Fibroblast of lung (primary cell): ENCODE measurements at places on chromosomes 3 and 15. TPM values are rescaled to one million over a fixed set of nuclear protein-coding genes. Genes with fewer than 3 reads are reported as not detected.

- DNase-seq = no peak
Observed at GRCh38 chr3:196336319-196337145, 1.7 kb downstream of the TM4SF19 start.

DNA sequence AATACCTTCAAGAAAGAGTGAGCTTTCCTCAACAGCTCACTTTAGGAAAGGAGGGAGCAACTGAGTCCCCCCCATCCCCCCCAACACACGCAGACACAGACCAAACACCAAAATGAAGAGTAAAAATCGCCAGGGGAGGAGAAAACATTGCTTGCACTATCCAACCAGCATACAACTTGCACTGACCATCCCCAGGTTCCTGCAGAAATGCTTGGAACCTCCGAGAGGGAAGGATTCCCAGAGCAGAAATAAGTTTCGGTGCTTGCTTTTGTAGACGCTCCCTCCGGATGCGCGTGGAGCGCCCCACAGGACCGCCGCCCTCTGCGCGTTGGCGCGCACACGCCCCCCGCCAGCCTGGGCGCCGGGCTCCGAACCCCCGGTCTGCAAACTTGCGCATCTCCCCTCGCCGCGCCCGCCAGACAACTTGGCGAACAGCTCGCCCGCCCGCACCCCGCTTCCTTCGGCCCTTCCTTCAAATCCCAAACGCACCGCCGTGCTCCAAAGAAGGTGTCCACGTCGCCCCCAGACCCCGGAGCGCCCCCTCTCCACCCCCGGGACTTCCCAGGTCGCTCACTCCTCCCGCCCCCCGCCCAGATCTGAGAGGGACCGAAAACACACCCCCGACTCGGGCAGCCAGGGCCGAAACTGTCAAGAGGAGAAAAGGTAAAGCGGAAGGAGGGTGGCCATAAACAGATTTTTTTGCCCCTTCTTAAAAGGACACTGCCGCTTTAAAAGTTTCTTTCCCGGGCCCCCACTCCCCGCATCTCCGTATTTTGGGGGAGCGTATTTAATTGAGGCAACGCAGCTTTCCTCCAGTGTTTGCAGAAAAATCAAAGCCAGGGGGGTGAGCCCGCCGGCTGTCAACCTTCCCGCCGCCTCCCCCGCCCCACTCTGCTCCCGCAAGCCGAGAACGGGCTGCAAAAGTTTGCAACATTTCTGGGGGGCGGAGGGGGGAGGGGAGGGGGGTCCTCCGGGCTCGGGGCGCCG lies 859 bp downstream of the RORA start:
- DNase-seq = peak; percentile 29

GRCh38 chr15:77342807-77343206 lies 77.1 kb downstream of the PEAK1 start:
- DNase-seq = no peak

DNA sequence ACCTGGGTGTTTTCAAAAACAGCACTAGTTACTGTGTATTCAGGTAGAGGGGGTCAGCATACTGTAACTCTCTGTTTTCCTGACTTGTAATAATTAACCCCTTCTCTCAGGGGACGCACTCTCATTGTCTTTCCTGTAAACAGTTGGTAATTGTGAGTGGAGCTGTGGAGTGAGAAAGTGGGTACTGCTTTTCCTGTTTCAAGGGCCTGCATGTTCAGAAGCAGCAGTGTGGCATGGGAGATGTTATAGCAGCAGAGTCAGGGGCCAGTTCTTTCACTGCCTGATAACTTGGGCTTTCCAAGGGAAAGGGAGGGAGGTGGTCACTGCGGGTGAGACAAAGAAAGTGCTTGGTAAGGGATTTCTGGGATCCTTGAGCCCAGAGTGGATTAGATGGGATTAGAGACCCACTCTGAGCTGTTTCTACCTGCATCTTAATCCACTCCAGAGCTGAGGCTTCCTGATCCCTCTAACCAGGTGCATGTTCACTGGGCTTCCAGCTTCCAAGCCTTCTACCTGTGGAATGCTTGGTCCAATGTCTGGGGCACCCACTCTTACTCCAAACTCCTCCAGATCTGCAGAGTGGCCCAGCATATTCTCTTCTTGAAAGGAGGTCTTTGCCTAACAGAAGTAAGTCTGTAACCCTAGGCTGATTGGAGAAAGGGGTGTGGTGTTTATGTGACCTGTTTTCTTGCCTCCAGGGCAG lies 105.2 kb downstream of the RPLP1 start:
- no peak for DNase-seq

The CATSPER2 gene
- total RNA-seq = 1.0 and 2.3 TPM in 2 replicates

The GHRL gene
- not detected in 2 replicates for total RNA-seq

- DNase-seq = peak; percentile 62
Observed at GRCh38 chr3:78969483-78969882, 798.3 kb downstream of the ROBO1 start.

GRCh38 chr15:90701880-90702630 lies 15.1 kb upstream of the BLM start:
- no peak for DNase-seq

- no peak for DNase-seq
Observed at GRCh38 chr3:143718463-143718862, 129.8 kb downstream of the SLC9A9 start.

DNA sequence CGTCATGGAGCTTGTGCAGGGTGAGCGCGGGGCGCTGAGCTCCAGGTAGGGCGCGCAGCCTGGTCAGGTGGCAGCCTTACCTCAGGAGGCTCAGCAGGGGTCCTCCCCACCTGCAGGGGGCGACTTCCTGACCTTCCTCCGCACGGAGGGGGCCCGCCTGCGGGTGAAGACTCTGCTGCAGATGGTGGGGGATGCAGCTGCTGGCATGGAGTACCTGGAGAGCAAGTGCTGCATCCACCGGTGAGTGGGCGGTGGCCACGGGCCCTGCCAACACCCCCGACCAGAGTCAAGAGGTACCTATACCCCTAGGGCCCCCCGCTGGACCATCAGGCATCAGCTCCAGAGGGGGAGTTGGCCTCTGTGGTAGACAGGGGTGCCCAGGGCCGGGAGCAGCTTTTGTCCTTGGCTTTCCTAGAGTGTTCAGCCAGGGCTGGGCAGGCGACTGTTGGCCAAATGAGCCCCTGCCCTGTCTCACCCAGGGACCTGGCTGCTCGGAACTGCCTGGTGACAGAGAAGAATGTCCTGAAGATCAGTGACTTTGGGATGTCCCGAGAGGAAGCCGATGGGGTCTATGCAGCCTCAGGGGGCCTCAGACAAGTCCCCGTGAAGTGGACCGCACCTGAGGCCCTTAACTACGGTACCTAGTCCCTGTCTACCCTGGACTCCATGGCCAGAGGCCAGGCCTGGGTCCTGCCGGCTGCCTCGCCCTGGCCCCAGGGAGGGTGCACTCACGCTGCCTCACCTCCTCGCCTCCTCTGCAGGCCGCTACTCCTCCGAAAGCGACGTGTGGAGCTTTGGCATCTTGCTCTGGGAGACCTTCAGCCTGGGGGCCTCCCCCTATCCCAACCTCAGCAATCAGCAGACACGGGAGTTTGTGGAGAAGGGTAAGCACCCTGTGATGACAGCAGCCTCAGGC lies 9.1 kb downstream of the FES start:
- DNase-seq = no peak

DNA sequence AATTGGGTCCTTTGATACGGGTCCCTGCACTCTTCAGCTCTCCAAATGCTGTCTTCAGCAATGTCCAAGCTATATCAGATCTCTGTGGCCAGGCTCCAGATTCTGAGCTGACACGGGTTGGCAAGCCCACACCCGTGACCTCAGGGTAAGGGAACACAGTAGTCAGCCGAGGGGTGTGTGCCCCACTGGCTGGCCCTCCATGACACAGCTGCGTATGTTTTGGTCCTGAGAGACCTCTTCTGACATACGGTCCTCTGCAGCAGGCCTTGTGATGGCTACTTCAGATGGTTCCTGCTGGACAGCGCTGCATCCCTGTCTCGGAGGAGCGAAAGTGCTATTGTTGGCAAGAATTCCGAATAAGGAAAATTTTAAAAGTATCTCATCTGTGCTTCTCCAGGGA lies 85.2 kb upstream of the ADAMTS17 start:
- DNase-seq = no peak

- DNase-seq = peak; percentile 75
Observed at GRCh38 chr3:179768080-179768479, 115.2 kb downstream of the USP13 start.

GRCh38 chr3:79672731-79673130 lies 95.1 kb downstream of the ROBO1 start:
- DNase-seq = no peak

GRCh38 chr3:88410259-88410658 lies 260.5 kb downstream of the C3orf38 start:
- peak; percentile 42 for DNase-seq

DNA sequence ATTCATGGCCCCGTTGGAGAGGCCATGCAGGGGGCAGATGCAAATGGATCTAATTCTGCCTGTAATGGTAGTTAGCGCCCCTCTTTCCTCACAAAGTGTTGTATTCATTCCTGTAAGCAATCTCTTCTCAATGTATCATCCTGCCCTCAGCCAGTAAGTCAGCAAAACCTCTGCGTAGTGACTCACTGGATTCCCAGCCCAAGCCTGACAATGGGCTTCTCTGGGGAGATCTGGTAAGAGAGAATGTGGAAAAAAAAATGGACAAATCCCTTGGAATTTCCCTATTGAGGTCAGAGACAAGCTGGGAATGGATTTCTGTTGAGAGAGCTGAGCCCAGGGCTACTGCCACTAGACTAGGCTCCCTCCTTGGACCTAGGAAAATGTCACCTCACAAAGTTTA lies 25.4 kb downstream of the ADPGK start:
- peak; percentile 69 for DNase-seq

GRCh38 chr3:129233538-129233937 lies 15.9 kb upstream of the COPG1 start:
- no peak for DNase-seq

- DNase-seq = no peak
Observed at GRCh38 chr3:146539315-146539714, 5.1 kb downstream of the PLSCR1 start.

The MFGE8 gene
- total RNA-seq = 160 and 263 TPM in 2 replicates

DNA sequence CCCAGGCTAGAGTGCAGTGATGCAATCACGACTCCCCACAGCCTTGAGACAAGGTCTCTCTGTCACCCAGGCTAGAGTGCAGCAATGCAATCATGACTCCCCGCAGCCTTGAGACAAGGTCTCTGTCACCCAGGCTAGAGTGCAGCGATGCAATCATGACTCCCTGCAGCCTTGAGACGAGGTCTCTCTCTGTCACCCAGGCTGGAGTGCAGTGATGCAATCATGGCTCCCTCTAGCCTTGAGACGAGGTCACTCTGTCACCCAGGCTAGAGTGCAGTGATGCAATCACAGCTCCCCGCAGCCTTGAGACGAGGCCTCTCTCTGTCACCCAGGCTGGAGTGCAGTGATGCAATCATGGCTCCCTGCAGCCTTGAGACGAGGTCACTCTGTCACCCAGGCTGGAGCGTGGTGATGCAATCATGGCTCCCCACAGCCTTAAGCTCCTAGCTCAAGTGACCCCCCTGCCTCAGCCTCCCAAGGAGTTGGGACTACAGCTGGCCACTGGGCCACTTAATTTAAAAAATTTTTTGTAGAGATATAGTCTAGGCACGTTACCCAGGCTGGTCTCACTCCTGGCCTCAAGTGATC lies 26.1 kb downstream of the TFRC start:
- no peak for DNase-seq

GRCh38 chr3:21955406-21955805 lies 204.4 kb upstream of the ZNF385D start:
- DNase-seq = no peak

GRCh38 chr15:84727429-84727828 lies 11.5 kb upstream of the SEC11A start:
- no peak for DNase-seq

GRCh38 chr15:74122403-74123130 lies 7.8 kb upstream of the ISLR2 start:
- DNase-seq = no peak

DNA sequence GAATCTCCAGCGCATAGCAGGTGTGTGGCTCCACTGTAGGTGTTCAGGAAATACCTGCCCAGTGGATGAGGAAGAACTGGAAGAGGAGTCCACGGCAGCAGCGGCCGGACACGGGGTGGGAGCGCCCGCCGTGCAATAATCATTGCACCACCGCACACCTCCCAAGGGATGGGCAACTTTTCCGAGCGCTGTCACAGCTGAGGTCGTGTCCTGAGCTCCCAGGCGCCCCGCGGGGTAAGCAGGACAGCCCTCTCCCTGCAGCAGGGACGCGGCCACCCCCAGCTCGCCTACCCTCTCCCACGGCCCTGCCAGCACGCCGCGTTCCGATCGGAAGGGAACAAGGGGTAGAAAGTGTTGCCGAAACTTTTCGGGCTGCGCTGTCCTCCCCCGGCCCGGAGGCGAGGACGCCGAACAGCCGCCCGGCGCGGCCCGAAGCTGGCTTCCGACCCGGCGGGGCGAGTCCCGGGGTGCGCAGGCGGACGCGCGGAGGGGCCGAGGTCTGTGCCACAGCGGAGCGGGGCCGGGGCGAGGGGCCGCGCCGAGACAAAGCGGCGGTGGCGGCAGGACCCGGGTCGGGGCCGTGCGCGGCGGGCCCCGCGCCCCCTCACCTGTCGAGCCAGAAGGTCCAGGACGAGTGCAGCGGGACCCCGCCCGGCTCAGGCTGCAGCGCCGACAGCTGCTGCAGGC lies 475 bp downstream of the EIF4E3 start:
- no peak for DNase-seq

DNA sequence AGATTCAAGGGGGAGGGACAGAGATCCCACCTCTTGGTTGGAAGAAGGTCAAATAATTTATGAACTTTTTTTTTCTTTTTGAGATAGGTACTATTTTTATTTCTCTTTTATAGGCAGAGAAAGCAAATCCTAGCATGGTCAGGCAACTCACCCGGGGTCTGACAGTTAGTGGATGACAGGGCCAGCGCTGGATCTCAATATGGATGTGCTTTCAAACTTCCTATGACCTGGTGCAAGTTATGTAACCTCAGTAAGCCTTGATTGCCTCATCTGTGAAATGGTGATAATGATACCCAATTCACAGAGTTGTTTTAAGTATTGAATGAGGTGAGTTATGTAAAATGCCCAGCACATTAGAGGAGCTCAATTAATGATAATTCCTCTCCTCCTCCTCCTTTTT lies 86.8 kb upstream of the MEF2A start:
- DNase-seq = no peak

DNA sequence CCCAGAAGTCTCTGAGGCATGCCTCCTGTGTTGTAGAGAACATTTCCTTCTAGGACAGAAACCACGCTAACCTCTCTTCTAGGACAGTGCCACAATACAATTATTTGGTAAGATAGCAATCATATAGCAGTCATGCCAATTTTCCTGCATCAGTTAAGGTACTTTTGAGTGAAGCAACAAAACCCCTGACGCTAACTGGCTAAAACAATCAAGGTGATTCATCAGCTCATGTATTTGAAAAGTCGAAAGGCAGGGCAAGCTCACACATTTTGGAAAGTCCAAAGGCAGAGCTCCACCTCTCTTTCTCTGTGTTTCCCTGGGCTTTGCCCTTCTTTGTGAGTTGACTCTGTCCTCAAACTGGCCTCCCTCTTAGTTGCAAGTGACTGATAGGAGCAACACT lies 10.1 kb downstream of the TERC start:
- no peak for DNase-seq

DNA sequence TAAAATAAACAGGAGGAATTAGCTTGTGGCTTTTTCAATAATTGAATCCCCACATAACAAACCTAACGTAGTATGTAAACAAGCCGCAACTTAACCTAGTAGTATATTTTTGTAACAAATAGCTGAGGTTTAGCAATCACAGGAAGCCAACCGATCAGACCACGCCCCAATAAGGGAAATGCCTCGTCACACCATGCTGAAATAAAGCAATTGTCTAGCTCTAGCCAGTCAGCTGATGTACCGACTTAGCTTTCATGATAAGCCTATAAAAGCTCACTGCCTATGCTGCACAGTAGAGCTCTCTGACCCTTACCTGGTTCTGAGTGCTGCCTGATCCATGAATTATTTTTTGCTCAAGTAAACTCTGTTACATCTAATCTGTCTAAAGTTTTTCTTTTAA lies 208.9 kb downstream of the ROBO1 start:
- DNase-seq = no peak

The ATP13A5 gene
- not detected in 2 replicates for total RNA-seq
